ENCODE measurements at places on chromosomes 5 and 9. TPM values are rescaled to one million over a fixed set of nuclear protein-coding genes. Genes with fewer than 3 reads are reported as not detected.

- DNase-seq = no peak
These were observed 161.4 kb downstream of the CD180 start for GRCh38 chr5:67035098-67035740.

DNM1 gene
- total RNA-seq = 68.3 TPM

PCDHGA6 gene
- total RNA-seq = 9.6 TPM

- no peak for DNase-seq
These were observed 23.2 kb downstream of the EGR1 start for GRCh38 chr5:138488481-138488945.

SLC6A3 gene
- total RNA-seq = not detected

GRCh38 chr9:91937056-91937455 lies 13.0 kb downstream of the ROR2 start:
- no peak for DNase-seq

PRLR gene
- 9.7 TPM for total RNA-seq

TMEFF1 gene
- total RNA-seq = 2.0 TPM

- DNase-seq = no peak
These were observed 197.6 kb upstream of the RASA1 start for GRCh38 chr5:87069974-87070608.

CKMT2 gene
- 6.9 TPM for total RNA-seq

- peak; percentile 65 for DNase-seq
These were observed 330.6 kb downstream of the EBF1 start for GRCh38 chr5:158769079-158769478.

- DNase-seq = no peak
These were observed 3.4 kb downstream of the RAPGEF1 start for GRCh38 chr9:131736431-131736830.

- no peak for DNase-seq
These were observed 114.6 kb downstream of the MRPL36 start for GRCh38 chr5:1685066-1685465.

GRCh38 chr9:124771867-124772679 lies 962 bp upstream of the NR6A1 start:
- DNase-seq = peak; percentile 36

GRCh38 chr5:14057289-14057688 lies 85.9 kb upstream of the TRIO start:
- no peak for DNase-seq

- no peak for DNase-seq
These were observed 109.7 kb downstream of the F2RL2 start for GRCh38 chr5:76513476-76513875.

DNA sequence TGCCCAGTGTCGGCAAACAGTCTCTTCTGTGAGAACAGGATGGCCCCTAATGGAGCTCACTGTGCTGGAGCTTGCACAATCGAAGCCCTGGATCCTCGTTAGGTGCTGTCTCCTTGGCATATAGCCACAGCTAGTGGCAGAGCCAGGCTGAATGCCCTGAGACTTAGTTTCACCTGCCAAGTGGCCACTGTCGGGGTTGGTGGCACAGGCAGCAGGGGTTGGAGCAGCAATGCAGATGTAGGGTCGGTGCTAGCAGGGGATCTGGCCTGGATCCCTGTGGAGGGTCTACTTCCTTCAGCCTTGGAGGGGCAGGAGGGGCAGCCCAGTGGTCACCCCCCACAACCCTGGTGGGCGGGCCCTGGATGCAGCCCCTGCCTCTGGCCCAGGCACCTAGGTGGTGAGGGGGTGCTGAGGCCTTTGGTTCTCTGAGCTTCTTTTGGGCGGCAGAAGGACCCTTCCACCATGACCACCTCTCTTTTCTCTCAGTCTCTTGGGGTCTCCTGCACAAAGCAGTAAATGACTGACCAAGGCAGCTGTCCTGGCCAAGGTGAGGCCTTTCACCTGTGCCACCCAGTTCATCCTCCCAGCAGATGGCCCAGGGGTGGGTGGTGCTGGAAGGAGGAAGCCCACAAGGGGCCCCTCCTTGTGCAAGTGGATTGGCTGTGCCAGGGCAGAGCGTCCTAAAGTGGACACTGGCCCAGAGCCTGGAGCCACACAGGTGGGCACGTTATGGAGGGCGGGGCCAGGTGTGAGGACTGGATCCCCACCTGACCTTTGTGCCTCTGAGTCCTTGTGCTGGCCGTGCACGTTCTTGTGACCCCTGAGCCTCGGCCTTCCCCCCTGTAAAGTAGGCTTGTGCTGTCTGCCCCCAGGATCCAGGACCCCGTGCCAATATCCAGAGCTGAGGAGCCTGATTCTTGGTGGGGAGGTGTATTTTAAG lies 44.8 kb downstream of the PHF2 start:
- DNase-seq = no peak

- DNase-seq = no peak
These were observed 45.5 kb downstream of the IRF1 start for GRCh38 chr5:132444841-132445639.

GRCh38 chr9:83238871-83239640 lies 176.1 kb upstream of the RASEF start:
- no peak for DNase-seq

ARL10 gene
- 20.8 TPM for total RNA-seq

ACTBL2 gene
- total RNA-seq = not detected

BSPRY gene
- 1.2 TPM for total RNA-seq

DNA sequence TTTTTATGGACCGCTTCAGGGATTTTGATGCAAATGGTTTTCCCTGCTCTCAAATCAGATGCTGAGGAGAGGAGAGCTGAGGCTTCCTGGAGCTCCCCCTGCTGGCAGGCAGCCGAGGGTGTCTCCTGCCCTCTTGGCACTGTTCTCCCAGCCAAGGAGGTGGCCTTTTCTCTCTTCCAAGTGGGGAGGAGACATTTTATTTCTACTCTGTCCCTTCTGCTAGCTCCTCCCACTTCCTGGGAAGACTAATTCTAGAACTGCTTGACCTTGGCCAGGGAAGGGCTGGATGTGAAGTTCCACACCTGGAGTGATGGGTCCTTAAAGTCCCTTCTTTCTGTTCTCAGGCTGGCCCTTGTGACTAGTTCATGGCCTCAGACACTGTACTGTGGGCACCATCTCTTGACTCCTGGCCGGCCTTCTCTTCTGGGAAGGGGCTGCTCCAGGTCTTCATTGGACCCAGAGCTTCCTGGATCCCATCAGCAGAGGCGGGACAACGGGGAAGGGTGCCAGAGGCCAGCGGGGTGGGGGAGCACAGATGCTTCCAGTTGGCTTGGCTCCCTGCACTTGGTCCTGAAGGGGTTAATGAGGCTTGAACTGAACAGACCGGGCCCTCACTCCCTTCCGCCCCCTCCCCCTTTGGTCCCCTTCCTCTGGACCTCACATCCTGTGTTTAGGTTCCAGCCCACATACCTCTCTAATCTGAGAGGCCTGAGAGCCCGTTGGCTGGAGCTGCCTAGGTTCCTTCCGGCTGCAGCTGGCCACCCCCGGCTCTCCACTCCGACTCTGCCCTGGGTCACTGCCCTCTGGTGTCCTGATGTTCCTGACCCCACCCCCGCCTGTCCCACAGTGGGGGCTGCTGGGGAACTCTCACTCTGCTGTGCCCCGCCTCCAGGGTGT lies 32.1 kb downstream of the PTPA start:
- DNase-seq = no peak

DNA sequence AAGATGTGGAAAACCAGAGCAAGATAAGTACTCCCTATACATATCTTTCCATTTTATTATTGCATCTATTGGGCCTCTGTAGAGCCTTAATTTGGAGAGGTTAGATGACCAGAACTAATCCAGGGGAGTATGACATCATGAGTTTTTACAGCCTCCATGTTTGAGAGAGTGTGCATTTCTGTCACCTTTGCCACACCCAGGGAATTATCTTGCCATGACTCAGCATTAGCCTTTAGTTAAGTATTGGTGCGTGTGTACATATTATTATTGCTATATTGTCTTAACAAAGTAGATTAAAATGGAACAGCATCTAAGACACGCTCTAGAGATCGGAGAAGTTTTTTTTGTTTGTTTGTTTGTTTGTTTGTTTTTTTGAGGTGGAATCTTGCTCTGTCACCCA lies 27.6 kb downstream of the DIMT1 start:
- no peak for DNase-seq

GRCh38 chr9:137522746-137523455 lies 27.3 kb downstream of the PNPLA7 start:
- no peak for DNase-seq

DNA sequence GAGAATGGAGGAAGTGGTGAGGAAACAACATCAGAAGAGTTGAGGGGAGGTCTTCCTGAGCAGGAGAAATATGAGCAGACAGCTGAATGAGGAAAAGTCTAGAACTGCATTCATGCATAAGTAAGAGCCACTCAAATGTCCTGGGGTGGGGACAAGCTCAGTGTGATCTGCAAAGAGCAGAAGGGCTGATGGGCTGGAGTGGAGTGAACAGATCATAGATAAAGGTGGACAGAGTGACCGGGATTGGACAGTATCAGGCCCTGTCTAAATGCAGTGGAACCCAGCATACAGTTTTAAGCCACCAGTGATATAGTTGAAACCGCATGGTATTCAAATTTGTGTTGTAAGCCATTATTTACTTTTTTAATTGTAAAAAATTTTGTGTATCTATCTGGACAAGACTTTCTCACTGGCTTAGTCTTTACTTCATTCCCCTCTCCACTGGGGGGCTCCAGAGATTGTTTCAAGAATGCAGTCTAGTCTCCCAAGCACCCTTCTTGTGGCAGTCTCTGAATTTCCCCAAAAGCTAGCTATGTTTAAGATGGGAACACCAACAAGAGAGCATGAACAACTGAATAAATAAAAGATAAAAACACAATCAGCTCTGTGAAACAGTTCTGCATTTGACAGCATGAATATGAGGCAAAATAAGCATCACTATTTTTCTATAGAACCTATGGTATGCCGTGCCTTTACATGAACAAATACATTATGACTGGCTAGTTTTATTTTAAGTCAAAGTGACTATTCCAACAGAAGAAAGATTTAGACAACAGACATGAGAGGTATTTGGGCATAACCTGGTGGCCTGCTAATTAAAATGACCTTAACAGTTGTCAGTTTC lies 10.7 kb upstream of the STK32A start:
- DNase-seq = no peak

DNA sequence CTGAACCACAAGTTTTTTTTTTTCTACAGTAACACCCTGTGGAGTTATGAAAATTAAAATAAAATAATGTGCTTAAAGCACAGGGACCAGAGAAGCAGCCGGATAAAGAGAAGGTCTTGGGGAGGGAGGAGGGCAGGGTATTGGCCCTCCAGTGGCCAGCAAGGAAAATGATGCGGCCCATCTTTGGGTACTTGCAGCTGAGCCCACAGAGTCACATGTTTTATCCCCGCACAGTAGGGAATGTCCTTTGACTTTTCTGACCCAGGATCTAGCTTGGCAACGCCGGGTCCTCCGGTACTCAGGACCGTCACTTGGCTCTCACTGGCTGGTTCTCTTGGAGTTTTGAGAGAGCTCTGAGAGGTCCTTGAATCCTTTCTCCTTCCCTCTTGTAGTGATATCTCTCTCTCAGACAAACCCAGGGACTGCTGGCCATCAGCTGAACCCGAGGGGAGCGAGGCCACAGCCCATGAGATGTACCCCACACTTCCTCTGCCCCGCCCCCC lies 35.3 kb upstream of the HSPA9 start:
- DNase-seq = no peak

FABP6 gene
- total RNA-seq = 1.4 TPM

DNA sequence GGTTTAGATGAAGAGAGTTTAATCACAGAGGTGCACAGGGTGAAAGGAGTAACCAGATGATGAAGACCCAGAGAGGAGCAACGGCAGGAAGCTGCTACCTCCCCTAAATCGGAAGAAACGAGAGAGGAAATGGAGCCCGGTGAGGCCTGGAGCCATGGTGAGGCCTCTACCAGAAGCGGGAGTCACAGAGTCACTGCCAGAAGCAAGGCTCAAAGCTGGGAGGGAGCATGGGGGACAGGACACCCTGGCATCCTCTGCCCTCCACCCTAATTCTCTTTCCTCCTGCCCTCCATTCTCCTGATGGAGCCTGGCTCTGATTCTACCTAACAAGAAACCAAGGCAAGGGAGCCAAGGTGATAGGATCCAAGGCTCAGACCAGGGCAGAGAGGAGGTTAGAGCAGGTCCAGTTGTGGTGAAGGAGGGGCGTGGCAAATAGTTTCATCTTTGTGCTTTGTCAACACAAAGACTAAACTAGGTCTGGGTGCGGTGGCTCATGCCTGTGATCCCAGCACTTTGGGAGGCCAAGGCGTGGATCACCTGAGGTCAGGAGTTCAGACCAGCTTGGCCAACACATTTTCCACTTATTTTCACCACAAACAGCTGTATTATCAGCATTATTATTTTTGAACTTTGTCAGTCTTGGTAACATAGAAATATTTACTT lies 134.4 kb upstream of the RAI14 start:
- DNase-seq = no peak

GRCh38 chr5:121273833-121274433 lies 577.7 kb upstream of the FTMT start:
- peak; percentile 23 for DNase-seq

DNA sequence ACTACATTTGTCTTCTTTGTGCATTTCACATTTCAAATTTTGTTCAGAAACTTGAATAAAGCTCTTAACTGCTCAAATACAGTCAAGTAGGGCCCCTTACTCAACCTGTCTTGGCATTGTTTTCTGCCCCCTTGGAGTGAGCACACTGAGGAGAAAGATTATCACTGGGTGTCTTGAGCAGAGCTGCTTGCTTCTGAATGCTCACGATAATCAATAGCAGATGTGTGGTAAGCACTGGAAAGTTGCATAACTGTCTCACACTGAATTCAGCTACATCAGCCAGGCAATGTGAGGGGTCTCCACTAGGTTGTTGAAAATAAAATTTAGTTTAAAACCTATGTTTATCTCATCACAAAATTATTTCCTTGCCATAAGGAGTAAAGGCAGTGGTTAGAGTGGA lies 7.8 kb upstream of the TNFAIP8 start:
- DNase-seq = no peak

DNA sequence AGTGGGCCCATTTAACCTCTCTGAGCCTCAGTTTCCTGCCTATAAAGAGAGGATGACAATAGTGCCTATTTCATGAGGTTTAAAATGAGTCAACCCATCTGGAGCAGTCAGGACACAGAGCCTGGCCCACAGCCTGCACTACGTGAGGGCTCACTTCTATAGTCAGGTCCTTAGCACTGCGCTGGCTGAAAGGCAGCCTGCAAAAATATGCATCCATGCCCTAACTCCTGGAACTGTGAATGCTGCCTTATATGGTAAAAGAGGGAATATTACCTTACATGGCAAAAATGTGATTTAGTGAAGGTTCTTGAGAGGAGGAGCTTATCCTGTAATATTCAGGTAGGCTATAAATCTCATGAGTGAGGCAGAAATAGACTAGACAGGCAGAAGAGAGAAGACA lies 98.5 kb downstream of the GABBR2 start:
- no peak for DNase-seq

TMEM267 gene
- 14.2 TPM for total RNA-seq

DNA sequence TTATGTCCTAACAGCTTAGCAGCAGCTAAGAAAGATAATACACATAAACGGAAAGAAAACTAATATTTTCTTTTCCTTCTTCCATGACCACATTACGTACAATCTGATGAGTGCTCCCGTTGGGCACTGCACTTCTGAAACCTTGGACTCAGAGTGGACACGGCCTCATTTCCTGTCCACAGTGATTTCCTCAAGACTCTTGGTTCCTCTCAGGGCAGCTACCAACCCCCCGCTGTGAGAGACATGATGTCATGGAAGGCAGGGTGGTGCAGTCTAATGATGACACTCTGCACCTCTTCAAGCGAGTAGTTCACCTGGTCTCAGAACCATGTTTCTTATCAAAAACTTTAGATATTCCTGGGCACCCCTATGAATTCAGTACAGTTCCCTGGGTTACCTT lies 68.7 kb upstream of the CTSL start:
- DNase-seq = no peak

PROB1 gene
- total RNA-seq = 1.4 TPM
